AG09319 (cell line): ENCODE measurements at places on chromosomes 3 and 15.

GRCh38 chr3:100032243-100032642 lies 82.1 kb downstream of the FILIP1L start:
- no peak for DNase-seq

DNA sequence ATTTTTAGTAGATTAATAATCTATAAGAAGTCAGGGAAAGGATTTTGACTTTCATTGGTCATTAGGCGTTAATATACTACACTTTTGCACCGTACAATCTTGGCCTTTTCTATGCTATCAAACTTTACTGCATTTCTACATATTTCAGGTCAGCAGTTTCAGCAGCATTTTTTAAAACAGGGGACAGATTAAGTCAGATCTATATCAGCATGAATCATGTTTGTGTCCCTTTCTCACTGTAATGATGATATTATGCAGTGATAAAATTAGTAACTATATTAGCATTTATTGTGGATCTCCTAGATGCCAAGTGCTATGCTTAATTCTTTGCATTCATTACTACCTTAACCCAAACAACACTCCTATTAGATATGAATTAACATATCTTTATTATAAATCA lies 20.3 kb upstream of the AADAC start:
- no peak for DNase-seq

GRCh38 chr15:57743424-57743823 lies 36.9 kb downstream of the POLR2M start:
- no peak for DNase-seq

DNA sequence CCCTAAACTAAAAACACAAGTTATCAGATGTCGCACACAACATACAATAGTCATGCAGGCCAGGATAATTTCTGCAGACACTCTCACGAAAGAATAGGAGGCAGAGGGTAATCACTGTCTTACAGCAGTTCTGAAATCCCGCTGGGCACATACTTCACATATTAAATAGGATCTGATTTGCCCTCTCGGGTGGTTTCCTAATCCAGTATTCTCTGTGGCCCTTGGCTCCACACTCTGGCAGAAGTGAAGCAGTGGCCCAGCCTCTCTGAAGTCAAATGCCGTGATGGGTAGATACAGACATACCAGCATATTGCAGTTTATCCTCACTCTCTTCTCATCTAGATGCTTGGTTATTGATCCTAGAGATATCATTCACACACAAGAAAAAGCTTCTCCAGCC lies 19.0 kb downstream of the GADL1 start:
- DNase-seq, result no peak

GRCh38 chr3:66629150-66629981 lies 128.5 kb upstream of the LRIG1 start:
- no peak for DNase-seq

DNA sequence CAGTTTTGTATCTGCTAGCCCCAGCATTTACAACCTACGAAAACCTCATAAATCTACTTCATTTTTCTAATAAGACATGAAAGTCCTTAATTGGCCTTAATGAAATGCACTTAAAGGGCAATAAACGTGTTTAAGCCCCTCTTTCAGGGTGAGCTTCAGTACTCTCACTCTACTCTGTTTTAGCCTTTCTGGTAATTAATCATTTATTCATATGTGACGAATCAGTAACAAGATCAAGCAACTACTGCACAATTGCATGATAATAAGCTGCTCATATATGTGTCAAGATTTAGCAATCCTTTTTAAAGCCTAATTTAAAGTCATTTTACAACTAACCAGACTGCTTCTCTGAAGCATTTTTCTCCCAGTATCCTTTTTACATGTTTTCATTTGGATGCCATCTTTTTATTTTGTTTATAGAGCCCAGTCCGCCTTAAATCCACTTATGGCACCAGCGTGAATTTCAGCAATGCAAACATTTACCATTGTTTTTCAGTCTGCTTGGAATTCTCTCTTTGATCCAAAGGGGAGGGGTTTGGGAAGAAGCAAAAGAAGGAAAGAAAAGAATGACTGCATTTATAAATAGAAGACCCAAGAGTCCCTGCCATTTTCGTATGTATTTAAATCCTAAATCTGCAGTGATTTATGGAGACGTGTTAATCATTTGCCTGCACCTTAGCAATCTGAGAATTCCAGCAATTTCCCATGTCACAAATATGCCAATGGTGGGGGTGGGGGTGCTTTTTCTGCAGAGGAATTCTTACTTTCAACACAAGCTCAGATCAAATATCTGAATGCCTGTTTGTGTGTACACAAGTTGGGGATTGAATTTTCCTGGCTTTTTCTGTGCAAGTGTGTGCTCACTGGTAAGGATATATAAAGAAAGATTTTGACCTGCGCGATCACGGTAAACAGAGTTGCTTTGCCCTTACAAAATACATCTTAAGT lies 230.8 kb upstream of the TBC1D5 start:
- no peak for DNase-seq

GRCh38 chr3:186451371-186451770 lies 89.3 kb upstream of the DGKG start:
- no peak for DNase-seq

DNA sequence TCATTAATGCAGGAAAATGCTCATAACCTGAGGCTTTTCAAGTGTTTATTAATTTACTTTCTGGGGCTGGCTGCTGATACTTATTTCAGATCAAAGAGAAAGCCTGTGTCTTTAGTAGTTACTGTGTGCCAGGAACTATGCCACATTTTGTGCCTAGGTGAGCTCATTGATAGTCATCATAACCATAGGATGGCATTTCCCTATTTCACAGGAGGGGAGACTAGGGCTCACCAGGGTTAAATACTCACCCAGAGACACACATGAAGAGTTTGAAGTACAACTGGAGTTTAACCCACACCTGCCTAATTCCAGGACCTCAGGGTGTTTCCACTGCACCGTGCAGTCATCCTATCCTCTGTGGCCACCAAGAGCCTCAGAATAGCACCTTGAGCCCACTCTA lies 264.4 kb upstream of the NR2E3 start:
- DNase-seq, result no peak

DNA sequence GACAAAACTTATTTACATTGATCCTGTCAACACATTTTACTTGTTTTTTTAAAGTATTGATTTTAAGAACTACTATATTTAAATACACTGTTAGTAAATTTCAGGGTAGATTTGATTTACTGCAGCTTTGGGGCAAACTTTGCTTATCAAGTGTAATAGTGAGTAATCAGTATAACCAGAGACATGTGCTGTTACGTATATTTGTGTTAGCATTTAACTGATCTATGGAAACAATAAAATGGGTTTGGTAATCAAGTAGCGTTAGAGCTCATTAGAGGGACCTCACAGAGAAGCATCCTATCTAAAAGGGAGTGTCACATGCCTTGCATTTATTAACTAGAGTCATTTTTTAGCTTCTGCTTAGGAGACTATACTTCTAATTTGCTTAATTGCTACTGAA lies 131.5 kb upstream of the ALCAM start:
- no peak for DNase-seq

DNA sequence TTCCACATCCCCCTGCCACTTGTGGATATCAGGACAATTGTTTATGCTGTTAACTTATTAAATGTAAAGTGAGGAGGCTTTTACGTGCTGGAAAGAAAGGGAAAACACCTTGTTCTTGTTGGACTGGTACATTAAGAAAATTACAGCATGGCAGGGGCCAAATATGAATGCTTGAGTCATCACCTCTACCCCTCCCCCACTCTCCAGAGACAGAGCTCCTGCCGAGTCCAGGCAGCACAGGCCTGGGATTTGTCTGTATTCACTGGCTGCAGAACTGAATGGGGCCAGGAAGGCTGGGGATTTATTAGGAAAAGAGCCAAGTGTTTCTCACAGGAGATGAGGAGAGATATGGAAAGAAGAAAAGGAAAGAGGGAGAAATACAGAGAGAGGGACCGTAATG lies 308.9 kb downstream of the EPHB1 start:
- DNase-seq, result no peak

DNA sequence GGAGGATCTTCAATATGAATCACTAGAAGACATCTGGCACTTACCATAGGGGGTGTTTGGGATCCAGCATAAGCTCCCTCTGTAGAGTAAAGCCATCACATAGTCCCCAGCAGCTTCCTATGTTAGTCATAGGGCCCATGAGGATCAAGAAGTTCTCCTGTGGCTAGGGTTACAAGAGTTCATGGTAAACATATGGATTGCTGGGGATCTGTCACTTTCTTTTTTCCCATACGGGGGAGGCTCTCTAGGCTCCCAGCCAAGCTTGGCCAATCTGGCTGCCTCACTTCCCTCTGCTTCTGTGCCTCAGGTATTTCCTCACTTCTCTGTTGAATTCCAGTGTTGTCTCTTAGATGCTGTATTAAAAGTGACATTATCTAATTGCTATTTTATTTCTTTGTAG lies 597.9 kb downstream of the PDCD6IP start:
- DNase-seq, result no peak

DNA sequence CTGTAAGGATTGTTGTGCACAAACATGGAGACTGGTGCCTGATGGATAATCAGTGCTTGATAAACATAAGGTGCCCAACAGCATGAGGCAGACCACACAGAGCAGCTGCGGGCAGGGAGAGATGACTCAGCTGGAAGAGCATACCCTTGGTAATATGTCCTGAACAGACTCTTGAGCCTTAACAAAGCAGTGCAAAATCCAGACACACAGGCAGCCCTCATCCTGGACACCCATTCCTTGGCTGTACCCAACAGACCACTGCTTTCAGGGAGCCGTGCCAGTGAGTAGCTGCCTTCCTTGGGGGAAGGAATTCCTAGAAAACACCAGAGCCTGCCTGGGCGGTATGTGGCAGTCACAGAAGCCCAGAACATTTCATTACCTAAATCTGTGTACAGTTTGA lies 156.2 kb downstream of the CLSTN2 start:
- no peak for DNase-seq

- DNase-seq, result no peak
Observed at GRCh38 chr3:113804661-113805060, 33.9 kb upstream of the GRAMD1C start.

GRCh38 chr3:9800529-9800928 lies 7.6 kb downstream of the ARPC4 start:
- DNase-seq, result no peak

DNA sequence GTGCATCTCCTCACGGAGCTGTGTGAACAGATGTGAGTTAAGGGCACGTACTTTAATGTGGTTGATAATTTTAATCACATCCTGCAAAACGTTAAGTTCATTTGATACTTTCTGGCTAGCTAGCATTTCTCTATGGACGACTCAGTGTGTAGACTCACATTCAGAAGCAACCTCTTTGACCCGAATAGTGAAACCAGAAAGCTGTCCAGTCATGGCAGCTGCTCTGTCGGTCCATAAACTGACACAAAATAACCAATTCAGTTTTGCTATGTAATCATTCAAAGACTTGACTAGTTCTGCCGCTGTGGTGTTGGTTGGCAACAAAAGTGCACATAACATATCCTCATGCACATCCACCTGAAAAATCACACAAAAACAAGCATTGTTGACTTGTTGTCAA lies 3.7 kb upstream of the GFM1 start:
- no peak for DNase-seq

GRCh38 chr3:133871368-133872090 lies 24.2 kb downstream of the RAB6B start:
- DNase-seq, result no peak

GRCh38 chr15:98746375-98747155 lies 98.2 kb downstream of the IGF1R start:
- DNase-seq, result no peak

GRCh38 chr15:66773129-66773873 lies 71.3 kb downstream of the SMAD6 start:
- DNase-seq, result no peak

GRCh38 chr15:56616551-56616950 lies 116.8 kb downstream of the ZNF280D start:
- DNase-seq, result no peak

- DNase-seq, result peak; percentile 41
Observed at GRCh38 chr3:107690522-107691138, 167.9 kb downstream of the BBX start.

DNA sequence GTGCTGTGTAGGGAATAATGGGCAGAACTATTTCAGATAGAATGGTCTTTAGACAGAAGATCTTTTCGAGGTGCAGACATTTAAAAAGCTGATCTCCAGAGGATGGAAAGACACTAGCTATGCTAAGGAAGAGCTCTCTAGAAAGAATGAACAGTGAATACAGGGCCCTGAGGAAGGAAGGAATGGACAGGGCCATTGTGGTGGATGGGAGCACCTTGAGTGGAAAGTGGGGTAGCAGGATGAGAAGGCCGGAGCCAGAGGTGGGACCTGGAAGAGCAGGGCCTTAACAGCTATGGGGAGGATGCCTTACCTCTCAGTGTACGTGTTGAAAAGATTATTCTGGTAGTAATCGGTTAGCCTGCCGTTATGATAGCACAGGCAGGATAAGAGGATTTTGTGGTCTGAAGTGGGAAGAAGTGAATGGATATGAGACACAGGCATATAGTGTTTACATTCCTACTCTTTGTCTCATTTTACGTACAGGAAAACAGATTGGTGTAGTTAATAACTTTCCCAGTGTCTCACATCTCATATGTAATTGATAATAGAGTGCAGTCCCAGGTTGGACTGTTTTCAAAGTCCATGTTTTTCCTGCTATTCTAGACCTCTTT lies 172.4 kb downstream of the KLHL25 start:
- DNase-seq, result no peak

GRCh38 chr15:92650256-92650655 lies 5.3 kb downstream of the FAM174B start:
- no peak for DNase-seq

GRCh38 chr3:178181784-178182183 lies 354.5 kb upstream of the KCNMB2 start:
- DNase-seq, result no peak

DNA sequence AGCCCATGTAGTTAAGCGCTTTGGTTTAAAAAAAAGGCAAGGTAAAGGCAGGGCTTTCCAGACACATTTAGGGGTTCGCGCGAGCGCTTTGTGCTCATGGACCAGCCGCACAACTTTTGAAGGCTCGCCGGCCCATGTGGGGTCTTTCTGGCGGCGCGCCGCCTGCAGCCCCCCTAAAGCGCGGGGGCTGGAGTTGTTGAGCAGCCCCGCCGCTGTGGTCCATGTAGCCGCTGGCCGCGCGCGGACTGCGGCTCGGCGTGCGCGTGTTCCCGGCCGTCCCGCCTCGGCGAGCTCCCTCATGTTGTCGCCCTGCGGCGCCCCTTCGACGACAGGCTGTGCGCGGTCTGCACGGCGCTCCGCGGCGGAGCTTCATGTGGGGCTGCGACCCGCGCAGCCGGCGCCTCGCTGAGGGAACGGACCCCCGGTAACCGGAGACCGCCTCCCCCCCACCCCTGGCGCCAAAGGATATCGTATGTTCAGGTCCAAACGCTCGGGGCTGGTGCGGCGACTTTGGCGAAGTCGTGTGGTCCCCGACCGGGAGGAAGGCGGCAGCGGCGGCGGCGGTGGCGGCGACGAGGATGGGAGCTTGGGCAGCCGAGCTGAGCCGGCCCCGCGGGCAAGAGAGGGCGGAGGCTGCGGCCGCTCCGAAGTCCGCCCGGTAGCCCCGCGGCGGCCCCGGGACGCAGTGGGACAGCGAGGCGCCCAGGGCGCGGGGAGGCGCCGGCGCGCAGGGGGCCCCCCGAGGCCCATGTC lies 927 bp downstream of the SMAD6 start:
- no peak for DNase-seq
